AG04450 (cell line): ENCODE measurements at places on chromosomes 3 and 15.

GRCh38 chr3:171461525-171461917 lies 1.3 kb upstream of the TNIK start:
- DNase-seq: no peak

- no peak for DNase-seq
Observed at GRCh38 chr3:95715128-95715527, 1099.3 kb upstream of the EPHA6 start.

GRCh38 chr3:13115991-13116390 lies 42.8 kb upstream of the IQSEC1 start:
- no peak for DNase-seq

DNA sequence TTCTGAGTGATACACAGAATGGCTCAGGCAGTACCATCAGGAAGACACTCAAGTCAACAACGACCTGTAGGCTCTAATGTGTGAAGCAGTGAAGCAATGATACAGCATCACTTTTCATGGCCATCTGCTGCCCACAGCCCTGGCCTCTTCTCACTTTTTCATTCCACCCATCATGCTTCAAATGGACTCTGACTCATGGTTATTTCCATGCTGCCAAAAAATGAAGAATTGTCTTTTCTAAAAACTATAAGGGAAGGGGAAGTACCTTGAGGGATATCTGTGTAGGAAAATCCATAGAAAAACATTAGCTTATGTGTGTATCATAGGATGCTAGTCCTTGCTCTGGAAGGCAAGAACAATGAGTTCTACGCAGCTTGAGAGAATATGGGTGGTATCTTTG lies 11.5 kb downstream of the HGD start:
- no peak for DNase-seq

DNA sequence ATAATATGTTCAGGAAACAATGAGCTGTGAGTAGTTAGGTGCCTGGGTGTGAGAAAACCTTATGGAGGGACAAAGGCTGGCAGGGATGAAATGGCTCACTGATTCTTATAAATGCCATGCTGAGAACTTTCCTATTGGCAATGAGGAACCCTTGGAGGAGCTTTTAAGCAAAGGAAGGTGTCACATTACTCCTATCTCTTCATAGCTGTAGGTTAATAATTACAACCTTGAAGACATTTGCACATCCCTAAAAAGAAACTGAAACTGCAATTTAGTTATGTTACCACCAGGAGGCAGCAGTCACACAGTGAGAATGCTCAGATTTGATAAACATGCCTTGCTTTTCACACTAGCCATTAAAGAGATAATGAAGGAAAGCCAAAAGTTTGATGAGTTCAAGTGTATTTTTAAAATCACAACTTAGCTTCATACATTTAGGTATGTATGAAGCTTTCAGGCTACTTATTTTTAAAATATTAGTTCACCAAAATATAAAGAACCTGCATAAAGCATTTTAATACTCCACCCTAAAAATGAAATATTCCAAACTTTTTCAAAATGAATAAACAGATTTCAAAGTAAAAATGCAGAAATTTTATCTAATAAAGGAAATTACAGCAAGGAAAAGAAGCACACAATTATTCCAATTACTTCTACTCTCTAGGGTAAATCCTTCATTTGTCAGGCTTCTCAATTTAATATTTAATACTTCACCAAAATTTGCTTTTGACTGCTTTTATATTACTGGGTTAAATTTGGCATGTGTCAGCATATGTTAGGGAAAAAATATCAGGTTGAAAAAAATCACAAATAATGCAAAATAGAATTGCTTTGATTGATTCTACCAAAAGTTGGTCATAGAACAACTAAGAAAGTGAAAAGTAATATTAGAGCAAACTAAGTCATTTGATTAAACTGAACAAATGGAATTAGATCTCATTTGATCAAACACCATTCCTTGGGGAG lies 136.9 kb upstream of the SLC2A2 start:
- no peak for DNase-seq

GRCh38 chr3:172646439-172647015 lies 64.3 kb downstream of the NCEH1 start:
- no peak for DNase-seq

GRCh38 chr3:58566398-58567250 lies 10.6 kb downstream of the FAM107A start:
- no peak for DNase-seq
